ENCODE measurements at places on chromosomes 16 and 17.

DNA sequence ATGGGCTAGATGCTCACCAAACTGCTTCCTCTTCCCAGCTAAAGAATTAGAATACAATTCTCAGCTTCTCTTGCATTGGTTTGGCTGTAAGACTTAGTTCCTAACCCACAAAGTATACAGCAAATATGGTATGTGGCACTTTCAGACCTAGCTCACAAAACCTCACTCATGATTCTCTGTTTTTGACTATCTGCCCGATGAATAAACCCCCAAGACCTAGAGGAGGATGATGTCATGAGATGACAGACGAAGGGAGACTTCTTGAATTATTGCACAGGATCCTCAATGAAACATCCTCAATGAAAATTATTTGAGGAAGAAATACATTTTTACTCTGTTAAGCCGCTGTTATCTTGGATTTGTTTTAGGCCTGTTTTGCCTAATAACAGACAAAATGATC, 14.3 kb downstream of the CNOT1 start:
- DNase-seq: no peak

GRCh38 chr16:49055824-49056545, 225.7 kb downstream of the CBLN1 start:
- DNase-seq: no peak

- DNase-seq: no peak
These were observed 20.4 kb downstream of the HEATR3 start for GRCh38 chr16:50086176-50086575.

- no peak for DNase-seq
These were observed 9.9 kb upstream of the GUCY2D start for GRCh38 chr17:7992516-7992915.

All from posterior cingulate gyrus (tissue), 11 donors.